ENCODE measurements at places on chromosomes 4 and X.

- no peak for DNase-seq
Observed at GRCh38 chr4:180828455-180829018, 1414.7 kb upstream of the TENM3 start.

DNA sequence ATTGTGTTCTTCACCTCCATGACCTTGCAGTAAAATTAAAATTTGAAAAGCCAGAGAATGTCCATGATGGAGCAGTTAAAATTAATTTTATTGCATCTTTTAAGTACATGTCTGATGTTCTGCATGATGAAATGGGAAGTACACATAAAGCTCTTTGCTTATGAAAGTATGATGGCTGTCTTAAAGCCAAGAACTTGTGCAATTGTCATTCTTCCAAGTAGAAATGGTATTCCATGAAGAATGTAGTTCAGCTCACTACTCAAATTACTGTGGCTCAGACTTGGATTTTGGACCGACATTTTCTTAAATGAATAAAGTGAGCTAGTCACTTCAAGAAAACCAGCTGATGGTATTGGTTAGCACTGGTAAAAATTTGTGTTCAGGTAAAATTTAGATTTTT is 161.7 kb upstream of the CXCL13 start:
- no peak for DNase-seq

DNA sequence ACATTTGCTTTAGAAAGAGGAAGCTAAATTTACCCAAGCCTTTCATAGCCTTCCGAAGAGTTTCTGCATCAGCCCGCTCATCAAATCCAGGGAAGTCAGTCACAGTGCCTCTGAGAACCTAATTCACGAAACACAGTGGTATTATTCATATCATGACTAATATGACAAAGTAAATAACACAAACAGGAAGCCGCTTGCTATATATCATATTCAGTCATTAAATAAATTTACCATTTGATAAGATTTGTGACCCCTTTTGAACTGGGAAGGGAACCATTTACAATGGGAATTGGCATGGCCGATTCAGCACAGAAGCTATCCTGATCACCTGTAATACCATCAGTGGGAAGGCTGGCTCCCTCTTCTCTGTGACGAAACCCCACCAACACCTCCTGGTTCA is 10.5 kb downstream of the ANXA5 start:
- DNase-seq: no peak

GRCh38 chrX:45502396-45502795 is 301.7 kb upstream of the DIPK2B start:
- no peak for DNase-seq

DNA sequence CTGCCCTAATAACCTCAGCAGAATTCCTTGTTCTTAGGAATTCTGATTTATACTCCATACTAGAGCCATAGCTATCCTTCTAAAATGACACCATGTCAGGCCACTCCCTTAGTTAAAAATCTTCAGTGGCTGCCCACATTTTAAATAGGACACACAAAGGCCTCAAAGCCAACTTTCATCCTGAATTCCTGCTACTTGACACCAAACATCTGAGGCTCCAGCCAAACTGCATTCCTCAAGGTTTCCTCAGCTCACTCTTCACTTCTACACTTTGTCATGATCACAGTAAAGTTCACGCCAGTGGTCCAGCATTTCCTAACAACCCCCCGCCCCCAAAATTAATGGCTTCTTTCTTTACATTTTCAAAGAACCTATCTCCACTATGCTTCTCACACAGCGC is 124.3 kb downstream of the ADGRA3 start:
- DNase-seq: no peak

- DNase-seq: no peak
Observed at GRCh38 chr4:10366628-10367027, 90.6 kb downstream of the ZNF518B start.

DNA sequence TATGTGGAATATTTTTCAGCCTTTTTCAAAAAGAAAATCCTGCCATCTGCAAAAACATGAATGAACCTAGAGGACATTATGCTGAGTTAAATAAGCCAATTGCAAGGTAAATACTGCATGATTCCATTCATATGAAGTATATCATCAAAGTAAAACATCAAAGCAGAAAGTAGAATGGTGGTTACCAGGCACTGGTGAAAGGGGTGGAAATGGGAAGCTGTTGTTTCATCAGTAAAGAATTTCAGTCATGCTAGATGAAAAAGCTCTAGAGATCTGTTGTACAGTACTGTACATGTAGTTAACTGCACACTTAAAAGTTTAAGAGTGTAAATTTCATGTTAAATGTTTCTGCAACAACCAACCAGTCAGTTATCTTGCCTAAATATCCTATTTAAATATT is 196.8 kb upstream of the ADGRL3 start:
- no peak for DNase-seq

DNA sequence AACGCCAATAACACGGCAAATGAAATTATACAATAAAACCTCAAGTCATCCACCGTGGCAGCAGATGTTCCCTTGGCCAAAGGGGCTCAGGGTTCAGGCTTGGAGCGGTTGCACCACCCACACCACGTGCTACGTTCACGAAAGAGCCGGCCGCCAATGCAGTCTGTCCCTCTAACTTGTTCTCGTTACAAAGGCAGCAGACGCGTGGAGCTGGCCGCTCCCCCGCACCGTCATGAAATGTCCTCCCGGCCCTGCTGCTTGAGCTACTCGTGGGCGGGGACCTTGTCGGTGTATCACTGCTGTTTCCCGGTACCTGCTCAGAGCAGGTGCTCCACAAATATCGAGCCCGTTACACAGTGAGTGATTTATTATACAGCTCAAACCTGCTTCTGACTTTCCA is 36.4 kb upstream of the MAN2B2 start:
- DNase-seq: no peak

- DNase-seq: no peak
Observed at GRCh38 chr4:11424856-11425255, 3.8 kb downstream of the HS3ST1 start.

GRCh38 chr4:138217567-138217966 is 24.6 kb downstream of the SLC7A11 start:
- DNase-seq: no peak

DNA sequence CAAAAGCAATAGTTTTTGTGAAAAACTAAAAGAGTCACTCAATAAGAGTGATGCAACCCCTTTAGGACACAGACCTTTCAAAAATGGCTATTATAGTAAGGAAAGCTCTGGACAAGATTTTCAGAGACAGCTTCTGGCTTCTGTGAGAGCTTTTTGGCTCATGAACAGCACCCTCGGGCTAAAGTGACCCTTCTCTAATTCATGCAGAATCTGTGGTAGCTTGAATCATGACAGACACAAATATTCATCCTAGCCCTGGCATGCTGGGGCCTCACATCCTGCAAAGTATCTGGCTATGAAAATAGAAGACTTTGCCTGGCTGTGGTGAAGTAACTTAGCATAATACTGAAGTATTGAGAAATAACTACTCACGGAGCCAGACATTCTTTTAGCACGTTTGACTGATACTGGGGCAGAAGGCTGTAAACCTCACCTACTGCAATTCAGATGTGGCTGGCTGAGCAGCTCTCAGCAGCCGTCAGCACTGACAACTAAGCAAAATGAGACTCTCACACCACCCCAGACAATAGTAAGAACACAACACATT is 327.3 kb downstream of the MAPK10 start:
- DNase-seq: no peak

DNA sequence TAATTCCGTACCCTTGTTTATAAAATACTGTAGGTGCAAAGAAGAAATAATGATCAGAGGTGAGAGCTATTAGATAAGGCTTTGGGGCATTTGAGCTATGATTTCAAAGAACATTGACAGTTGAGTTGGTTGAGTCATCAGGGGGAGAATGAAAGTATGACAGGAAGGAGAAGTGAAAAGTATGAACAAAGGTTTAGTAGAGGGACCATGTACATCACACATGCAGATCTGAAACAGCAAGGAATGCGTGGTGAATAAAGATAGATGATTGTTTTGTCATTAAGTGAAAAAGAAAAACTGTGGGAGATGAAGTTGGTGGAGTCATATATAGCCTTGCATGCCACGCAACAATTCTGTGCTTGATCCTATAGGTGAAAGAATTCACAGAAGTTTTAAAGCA is 163.1 kb downstream of the ARAP2 start:
- no peak for DNase-seq

DNA sequence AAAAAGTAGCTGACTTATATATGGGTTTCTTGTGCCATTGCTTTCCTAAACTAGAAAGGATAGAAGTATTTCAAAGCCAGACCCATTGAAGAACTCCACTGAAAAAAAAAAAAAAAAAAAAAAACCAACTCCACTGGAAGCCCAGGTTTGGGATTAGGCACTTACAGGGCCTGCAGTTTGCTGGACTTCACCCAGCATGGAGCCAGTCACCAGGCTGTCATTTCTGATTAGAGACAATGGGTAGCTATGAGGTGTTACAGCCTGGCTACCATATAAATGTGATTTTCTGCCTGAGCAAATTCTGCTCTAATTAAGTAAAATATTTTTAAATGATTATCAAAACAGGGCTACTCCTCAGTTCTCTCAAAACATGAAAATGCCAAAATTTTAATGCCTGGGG is 49.5 kb downstream of the HS6ST2 start:
- no peak for DNase-seq

DNA sequence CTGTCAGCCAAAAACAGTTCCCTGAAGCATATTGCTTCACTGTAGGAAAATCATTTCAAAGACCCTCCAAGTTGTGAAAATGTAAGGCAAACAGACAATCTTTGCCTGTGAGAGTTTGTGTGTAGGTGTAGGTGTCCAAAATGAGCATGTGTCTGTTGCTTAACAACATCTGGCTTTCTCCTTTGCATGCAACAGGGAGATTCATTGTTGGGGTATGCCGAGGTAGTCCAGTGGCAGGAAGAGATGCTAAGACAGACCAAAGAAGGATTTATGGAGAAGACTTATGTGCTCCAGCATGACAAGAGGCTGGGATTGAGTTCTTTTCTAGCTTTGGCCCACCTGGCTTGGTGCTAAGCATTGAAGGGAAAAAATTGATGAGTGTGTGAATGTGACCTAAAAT is 29.8 kb upstream of the SMAD1 start:
- no peak for DNase-seq

Data from CD4-positive, alpha-beta T cell treated with Interleukin-17A for 4 hours (primary cell).